ENCODE measurements at places on chromosomes 16 and 17.

- no peak for DNase-seq
Observed at GRCh38 chr17:39671651-39672521, 3.6 kb downstream of the PNMT start.

DNA sequence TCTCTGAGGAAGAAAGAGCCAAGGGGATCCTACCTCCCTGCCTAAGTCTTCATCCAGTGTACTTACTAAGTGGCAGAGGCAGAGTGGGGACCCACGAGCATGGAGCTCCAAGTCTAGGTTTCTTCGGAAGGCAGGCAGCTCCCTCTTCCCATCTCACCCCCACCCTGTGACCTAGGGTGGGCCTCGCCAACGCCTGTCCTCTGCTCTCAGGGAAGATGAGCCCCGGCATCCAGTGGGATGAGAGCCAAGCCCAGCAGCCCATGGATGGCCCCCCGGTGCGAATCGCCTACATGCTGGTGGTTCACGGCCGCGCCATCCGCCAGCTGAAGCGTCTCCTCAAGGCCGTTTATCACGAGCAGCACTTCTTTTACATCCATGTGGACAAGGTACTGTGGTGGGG, 8.3 kb downstream of the XYLT2 start:
- no peak for DNase-seq

DNA sequence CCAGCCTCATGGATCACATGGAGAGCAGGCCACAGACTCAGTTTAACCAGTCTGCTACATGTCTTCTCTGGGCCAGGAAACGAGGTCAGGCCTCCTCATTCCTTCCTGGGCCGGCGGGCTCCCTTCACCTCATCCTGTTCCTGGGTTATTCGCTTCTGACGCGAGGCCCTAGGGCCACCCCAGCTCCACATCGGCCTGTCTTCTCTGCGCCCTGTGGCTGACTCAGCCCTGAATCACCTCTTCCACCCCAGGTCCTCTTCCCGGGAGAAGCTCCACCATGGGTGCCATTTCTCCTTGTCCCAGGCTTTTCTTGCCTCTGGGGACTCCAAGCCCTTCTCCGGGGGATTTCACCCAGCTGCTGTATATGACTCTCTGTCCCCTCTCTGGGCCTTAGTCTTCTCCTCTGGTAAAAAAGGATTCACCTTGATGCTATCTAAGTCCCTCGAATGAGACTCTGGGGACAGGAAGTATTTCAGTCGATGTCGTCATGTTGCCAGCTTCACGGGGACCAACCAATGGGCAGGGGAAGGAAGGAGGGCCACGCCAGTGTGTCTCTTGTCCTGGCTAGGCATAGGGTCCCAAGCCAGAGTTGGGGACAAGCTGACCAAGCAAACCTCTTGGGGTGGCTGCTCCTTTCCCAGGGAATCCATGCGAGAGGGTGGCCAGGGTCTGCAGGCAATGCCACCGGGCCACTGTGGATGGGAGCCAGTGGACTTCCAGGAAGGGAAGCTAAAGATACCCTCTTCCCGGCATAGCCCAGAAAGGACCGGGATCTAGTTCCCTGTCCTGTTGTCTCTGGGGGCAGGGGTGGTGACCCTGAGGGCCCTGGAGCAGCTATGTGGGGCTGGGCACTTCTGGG, 58.7 kb downstream of the SOCS3 start:
- DNase-seq = no peak

DNA sequence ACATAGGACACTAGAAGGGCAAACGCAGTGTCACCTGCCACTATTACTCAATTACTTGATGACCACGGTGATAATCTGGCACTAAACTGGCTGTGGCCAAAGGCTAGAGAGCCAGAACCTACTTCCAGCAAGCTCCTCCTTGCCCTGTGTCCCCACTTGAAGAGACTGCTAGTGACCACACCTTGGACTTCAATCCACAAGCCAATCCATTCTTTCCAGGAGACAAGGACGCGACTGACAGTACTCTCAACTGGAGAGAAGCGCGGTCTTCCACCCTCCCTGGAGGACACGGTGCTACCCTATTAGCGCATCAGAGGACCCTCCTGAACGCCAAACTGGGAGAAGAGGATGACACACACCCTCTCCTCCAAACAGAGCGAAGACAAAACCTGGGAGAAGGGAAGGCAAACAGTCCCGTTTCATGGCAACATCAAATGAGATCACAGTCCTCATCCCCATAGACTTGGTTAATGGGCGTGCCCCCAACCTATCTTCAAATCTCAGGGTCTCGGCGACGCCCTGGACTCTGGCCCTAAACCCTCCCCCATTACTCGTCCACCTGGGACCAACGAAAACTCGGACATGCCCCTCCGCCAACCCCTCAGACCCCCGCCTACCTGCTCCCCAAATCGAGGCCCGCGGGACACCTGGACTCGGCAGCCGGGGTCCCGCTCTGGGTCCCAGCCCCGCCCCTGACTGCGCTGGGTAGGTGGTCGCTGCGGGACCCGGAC, 508 bp downstream of the FLCN start:
- no peak for DNase-seq

- no peak for DNase-seq
Observed at GRCh38 chr17:47736501-47737495, 3.8 kb downstream of the TBX21 start.

- no peak for DNase-seq
Observed at GRCh38 chr17:57375770-57376225, 119.5 kb downstream of the MSI2 start.

- DNase-seq = no peak
Observed at GRCh38 chr16:67562918-67563707, 787 bp downstream of the CTCF start.
